ENCODE measurements at places on chromosomes 12 and 14.

GRCh38 chr14:74542056-74542685, 48.6 kb downstream of the ISCA2 start:
- peak; percentile 6 for DNase-seq

- no peak for DNase-seq
Measured at GRCh38 chr14:57610631-57611030, 117.0 kb upstream of the CCDC198 start.

DNA sequence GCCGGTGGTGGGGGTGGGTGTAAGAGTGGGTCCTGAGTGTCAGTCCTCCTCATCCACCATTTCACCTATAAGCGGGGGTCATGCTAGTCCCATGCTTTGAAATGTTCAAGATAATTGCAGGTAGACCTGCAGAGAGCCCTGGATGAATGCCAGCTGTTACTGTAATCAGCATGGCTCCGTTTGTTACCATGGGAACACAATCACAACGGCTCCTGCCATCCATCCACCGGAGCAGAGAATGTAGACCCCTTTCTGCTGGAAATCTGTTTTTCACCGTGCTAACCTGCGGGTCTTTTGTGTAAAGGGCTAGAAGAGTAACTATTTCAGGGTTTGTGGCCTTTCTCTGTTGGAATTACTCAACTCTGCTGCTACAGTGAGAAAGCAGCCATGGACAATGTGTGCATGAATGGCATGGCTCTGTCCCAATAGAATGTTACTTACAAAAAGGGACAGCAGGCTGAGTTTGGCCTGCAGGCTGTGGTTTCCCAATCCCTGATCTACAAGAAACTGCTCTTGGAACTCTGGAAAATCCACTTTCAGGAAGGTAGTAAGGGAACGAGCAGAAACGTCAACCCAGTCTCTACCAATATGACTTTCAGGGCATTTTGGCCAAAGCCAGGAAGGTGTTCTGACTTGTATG, 36.1 kb downstream of the KCTD10 start:
- DNase-seq = no peak

DNA sequence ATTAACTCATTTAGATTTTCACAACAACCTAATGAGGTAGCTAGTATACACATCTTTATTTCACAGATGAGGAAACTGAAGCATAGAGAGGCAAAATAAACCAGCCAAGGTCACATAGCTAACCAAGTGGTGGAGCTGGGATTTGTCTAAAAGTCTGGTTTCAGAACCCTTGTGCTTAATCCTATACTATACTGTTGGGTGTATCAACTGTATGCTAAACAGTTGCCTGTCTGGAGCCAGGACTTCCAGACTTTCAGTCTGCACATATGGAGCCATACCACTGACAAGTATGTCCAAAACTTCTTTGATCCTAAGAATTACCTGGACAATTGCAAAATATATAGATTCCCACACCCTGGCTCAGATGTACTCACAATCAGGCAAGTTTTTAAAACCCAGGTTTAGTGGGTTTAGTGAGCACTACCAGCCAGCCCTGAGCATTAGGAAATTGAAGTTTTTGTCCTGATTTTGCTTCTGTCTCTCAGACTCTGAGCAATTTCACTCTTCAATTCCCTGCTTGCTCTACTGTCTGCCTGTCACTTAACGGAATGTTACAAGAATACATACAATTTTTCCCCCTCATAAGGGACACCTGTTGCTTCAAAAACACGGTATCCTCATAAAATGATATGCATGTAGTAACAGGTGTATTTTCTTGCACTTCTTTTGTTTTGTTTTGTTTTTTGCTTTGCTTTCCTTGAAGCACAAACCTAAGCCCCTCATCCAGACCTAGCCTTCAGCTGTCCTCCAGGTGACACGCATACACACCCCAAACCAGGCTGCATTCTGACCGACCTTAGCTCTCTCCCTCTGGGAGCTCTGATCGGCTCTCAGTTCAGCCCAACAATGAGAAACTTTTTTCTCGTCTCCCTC, 9.6 kb upstream of the SALL2 start:
- DNase-seq = no peak

GRCh38 chr12:66901138-66901932, 222.5 kb upstream of the GRIP1 start:
- no peak for DNase-seq

- DNase-seq = no peak
Measured at GRCh38 chr12:33825442-33825841, 196.9 kb upstream of the ALG10 start.

DNA sequence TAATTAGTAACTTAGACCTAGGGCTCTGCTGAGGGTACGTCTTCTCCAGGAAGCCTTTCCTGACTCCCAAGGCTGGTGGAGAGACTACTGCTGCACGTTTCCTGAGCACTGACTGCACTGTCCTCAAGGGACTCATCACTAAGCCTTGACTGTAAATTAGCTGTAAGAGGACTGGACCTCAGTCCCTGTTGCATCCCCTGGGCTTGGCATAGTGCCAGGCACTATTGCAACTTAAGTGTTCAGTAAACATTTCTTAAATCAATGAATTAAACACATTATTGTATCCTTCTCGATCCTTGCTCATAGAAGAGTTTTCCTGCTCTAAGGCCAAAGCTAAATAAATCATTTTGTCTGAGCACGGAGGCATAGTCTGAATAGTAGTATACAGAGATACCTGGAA, 31.9 kb upstream of the IFNG-AS1 start:
- no peak for DNase-seq

DNA sequence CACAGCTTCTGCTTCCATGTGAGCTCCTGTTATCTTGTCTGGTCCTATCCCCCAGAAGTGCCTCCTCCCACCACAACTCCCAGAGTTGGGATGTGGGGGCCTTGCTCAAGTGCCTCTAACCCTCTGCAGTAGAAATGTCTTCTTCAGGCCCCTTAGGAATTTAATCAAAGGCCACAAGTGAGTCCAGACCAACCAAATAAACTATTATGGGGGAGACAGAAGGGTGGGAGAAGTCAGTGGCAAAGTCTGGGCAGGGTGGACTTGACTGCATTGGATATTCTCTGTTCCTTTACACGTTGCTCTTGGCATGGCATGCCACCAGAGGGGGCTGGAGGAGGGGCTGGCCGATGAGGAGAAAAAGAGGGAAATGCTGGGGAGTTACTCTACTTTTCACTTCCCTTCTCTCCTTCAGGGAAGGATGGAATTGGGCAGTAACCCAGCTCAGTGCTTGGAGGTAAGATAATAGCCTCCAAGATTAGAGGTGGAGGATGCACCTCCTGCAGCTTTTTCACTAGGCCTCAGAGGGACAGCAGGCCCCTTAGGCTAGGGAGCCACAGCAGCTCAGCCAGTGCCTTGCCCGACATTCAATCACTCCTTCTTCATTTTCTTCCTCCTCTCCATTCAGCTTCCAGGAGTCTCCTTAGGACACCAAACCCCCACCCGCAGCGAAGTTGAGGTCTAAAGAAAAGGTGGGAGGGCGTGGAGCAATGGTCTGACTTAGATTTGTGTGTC, 1.2 kb upstream of the AP1G2 start:
- peak; percentile 35 for DNase-seq

DNA sequence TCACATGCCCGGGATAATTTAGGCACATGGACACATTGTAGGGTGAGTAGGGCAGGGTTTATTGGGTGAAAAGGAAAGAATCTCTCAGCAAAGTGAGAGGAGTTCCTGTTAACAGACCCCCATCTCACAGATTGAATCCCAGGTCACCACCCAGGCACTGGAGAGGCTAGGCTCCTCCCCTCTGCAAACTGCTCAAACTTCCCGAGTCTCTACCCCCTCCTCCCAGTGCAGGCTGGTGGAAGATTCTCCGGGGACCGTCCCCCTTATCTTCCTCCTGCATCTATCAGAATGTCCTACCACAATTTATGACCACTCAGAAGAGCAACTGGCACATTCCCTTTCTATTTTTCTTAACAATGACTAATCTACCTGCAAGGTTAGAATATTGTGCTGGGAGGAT, 126.0 kb downstream of the NTF3 start:
- DNase-seq = no peak
